NCI-H1694 (cell line): ENCODE measurements at places on chromosomes 4 and X.

- DNase-seq = no peak
Observed at GRCh38 chr4:113636877-113637276, 124.7 kb downstream of the CAMK2D start.

GRCh38 chr4:142331132-142331531 lies 515.0 kb downstream of the INPP4B start:
- no peak for DNase-seq

DNA sequence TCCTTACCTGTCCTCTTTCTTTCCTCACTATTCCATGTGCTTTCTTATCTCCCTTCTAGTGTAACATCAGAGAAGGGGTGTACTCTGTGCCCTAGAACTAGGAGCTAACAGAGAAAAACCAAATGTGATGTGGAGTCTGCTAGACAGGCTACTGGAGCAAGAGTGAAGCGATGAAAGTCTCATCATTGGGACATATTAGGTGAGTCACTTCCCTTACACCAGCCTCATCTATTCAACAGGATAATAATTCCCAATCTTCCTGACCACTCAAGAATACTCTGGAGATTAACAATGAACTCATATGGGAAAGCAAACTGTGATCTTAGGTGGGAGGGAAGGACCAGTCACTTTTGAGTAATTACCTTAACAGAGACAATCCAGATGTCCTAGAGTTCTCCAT lies 58.1 kb downstream of the RAB40A start:
- no peak for DNase-seq

- DNase-seq = no peak
Observed at GRCh38 chr4:100461807-100462605, 55.8 kb downstream of the EMCN start.

DNA sequence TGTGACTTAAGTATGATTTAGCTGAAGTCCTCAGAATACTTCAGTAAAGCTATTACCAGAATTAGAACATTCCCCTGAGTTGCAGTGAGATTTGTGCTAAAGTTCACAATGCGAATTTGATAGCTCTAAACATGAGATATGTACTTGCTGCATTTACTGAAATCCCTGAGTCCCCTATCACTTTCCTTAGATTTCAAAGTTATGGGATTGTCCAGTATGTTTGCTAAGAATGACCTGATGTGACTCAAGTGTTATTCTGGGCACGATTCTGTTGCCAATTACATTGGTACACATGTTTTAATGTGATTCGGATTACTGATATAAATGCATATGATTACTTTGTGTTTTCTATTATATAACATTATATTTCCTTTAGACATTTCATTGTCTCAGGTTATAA lies 91.3 kb upstream of the AMOT start:
- no peak for DNase-seq

DNA sequence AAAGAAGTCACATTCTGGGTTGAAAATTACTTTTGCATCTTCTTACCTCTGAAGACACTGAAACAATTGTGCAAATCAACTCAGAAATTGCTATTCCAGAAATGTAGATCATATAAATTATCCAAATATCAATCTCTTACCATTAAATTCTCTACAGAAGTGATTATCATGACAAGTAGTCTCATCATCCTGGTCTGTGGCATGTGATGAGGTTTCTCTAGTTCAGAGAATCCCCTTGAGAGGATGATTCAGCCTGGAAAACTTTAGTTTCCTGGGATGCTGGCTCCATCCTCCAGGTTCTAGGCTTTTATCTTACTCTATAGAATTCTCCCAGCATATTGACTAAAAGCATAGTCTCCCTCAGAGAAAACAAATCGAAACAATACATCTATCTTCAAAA lies 76.2 kb upstream of the S100G start:
- no peak for DNase-seq

- DNase-seq = no peak
Observed at GRCh38 chrX:149114001-149114400, 391.1 kb downstream of the IDS start.

- no peak for DNase-seq
Observed at GRCh38 chr4:187715466-187715865, 280.1 kb upstream of the ZFP42 start.

- DNase-seq = no peak
Observed at GRCh38 chr4:136241221-136241986, 1290.9 kb downstream of the PCDH18 start.

GRCh38 chr4:89641367-89641687 lies 195.6 kb downstream of the SNCA start:
- no peak for DNase-seq

DNA sequence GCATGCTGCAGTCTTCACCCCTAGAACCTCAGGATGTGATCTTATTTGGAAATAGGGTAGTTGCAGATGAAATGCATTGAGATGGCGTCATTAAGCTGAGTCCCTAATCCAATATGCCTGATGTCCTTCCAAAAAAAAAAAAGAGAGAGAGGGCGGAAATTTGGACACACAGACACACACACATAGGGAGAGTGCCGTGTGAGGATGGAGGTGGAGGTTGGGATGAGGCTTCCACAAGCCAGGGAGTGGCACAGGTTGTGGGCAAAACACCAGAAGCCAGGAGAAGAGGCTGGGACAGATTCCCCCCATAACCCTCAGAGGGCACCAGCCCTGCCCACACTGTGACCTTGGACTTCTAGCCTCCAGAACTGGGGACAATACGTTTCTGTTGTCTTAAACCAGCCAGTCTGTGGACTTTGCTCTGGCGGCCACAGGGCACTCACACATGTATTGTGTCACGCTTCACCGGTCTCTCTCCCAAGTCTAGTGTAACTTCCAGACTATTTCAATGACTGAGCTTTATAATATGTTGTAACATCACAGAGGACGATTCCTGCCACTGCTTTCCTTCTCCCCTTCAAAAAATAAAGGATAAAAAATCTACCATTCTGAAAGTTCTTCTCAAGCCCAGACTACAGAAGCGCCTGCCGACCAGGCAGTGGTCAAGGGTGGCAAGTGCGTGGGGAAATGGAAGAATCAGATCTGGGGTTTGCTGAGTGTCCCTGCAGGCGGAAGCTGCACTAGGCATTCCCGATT lies 35.8 kb upstream of the MAN2B2 start:
- DNase-seq = no peak

GRCh38 chrX:129750971-129751370 lies 12.2 kb downstream of the XPNPEP2 start:
- DNase-seq = no peak

DNA sequence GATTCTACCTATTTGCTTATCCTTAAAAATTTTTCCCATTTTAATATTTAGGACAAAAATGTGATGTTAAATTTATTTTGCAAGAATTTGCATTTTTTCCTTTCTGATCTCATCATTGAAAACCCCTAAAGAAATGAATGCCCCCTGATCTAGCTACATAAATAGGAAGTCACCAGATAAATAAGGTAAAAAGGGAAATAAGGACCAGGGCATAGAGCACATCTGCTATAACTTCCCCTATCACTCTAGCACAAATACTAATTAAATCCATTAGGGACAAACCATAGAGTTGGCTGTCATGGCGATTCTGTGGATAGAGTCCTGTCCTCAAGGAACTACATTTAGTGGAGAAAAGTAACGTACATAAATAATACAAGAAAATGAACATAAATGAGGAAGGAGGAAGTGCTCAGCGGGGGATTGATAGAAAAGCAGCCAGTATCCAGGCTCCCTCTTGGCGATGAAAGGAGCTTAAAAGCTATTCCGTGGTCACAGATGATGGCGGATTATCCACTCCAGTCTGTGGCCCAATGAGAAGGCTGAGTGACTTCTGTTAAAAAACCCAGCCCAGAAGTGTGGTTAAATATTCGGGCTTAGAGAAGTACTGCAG lies 76.9 kb upstream of the RPL34 start:
- no peak for DNase-seq

- no peak for DNase-seq
Observed at GRCh38 chr4:8411351-8412180, 29.0 kb downstream of the ACOX3 start.

- DNase-seq = no peak
Observed at GRCh38 chr4:17941731-17942130, 79.8 kb downstream of the LCORL start.

GRCh38 chr4:156243015-156243414 lies 289.3 kb upstream of the CTSO start:
- DNase-seq = no peak

DNA sequence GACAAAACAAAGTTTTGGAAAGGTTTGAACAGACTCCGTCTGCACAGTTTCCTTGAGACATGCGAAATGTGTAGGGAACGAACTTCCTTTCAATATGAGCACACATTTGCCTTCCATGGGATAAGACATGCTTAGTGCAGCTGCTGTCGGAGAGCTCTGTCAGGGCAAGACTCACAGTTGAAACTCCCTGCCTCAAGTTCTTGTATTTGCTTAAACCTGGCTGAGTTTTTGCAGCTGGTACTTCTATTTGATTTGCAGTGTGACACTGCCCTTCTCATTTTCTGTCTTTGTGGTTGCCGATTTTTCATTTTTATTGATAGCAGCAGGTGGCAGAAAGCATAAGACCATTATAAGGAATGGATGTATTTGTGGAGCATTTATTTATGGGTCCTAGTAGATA lies 18.2 kb upstream of the RHOH start:
- DNase-seq = no peak

DNA sequence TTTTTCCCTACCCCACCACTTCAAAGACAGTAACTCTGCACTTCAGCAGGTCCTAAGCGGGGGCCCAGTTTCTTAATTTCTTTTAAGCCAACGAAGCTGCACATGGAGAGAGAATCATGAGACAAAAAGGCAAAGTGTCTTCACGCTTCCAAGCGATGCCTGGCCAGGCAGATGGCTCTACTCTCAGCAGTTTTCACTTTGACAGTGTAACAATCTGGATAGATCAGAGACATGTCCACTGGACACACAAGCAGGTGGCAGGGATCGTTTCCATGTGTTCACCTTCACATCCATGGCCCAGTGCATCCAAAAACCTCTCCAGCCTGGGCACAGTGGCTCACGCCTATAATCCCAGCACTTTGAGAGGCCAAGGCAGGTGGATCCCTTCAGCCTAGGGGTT lies 27.8 kb downstream of the PPP2R2C start:
- DNase-seq = no peak

DNA sequence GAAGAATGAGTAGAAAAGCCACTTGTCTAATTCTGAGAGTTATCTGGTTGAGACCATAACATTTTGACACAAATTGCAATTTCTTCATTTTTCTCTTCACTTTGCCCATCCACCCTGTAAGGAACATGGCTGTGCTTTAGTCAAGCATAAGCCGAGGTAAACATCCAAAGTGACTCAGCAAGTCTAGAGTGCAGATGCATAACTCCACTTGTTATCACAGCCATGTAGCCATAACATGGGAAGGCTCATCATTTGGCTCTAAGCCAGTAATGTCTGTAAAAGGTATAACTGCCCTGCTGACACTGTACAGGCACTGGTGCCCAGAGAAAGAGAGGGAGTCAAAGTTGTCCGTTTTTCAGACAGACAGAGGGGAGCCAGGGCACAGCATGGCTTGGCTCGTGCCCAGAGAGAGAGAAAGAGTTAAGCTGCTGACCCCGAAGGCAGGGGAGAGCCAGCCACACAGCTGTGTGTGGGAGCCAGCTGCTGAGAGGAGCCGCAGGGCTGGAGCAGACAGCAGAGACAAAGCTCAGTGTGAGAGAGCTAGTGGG lies 76.9 kb upstream of the EXOC1L start:
- no peak for DNase-seq

DNA sequence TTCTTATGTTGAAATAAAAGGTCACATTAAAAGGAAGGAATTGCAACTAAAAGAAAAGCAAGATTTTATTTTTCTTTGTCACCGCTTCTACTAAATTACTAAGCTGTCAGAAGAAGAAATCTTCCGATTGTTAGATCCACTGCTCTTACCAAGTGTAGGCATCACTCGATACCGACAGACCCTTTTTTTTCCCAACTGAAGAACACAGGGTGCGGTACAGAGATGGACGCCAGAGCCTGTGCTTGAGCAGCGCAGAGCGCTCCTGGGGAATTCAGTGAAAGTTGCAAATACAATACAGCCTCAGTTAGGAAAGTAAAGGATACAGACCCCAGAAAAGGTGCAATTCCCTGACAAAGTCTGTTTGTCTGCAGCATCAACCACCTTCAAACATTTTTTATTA lies 94.9 kb upstream of the WDR17 start:
- DNase-seq = no peak

- no peak for DNase-seq
Observed at GRCh38 chr4:139720806-139721205, 55.2 kb downstream of the MGST2 start.

GRCh38 chrX:1883772-1884171 lies 268.9 kb downstream of the ASMT start:
- no peak for DNase-seq

DNA sequence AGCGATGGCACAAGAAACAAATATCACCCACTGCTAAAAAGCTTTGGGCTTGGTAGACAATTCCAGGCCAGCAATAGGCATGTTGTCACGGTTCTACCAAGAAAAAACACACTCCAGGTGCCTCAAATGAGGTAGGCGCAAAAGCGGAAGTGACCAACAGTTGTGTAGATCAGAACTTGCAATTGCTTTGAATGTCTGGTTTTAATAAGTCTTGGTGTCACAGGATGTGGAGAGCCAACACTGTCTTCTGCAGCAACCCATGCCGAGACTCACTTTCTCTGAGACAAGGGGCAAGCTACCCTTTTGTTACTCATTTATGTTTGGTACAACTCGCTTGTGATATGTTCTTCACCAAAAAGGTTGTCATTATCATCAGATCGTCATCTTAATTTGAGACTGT lies 188.8 kb downstream of the HS6ST2 start:
- DNase-seq = no peak

- DNase-seq = no peak
Observed at GRCh38 chr4:101240099-101240498, 107.2 kb downstream of the PPP3CA start.
